ENCODE measurements at places on chromosomes 3 and 15.

- no peak for DNase-seq
Observed at GRCh38 chr15:52124270-52124880, 11.8 kb upstream of the BCL2L10 start.

- DNase-seq: no peak
Observed at GRCh38 chr15:28919679-28920655, 34.2 kb downstream of the APBA2 start.

DNA sequence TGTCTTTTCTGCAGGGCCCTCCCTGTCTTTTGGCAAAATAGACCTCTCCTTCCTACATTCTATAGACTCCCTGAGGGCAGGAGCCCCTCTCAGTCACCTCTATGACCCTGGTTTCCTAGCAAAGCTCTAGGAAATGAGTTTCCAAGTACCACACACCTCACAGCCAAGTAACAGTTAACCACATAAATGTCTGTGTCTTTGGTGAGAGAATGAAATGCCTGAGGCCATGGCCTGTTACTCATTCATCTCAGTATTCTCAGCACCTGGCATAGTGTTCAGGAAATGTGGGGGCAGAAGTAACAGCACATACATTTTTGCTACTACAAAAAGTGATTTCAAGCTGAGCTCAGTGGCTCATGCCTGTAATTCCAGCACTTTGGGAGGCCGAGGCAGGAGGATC lies 21.0 kb downstream of the RFT1 start:
- no peak for DNase-seq

GRCh38 chr3:23112491-23112890 lies 90.6 kb upstream of the UBE2E2 start:
- DNase-seq: no peak

DNA sequence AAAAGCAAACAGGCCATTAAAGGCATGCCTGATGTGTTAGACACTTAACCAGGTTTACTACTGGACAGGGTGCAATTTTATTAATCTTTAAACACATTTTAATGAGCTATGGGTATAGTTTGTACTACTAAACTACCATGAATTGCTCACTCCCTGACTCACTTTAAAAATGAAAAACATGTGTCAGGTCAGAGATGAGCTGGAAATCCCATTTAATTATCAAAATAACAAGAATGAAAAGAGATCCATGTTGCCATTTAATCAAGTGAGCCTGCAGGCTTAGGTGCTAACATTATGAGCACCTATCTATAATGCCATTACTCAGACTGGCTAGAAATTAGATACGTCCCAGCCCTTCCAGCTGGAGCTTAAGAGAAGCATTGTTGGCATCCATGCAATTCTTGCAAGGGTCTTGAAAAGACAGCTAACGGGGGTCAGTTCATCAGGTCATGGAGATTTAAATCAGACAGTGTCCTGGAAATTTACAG lies 224.4 kb downstream of the THRB start:
- no peak for DNase-seq

DNA sequence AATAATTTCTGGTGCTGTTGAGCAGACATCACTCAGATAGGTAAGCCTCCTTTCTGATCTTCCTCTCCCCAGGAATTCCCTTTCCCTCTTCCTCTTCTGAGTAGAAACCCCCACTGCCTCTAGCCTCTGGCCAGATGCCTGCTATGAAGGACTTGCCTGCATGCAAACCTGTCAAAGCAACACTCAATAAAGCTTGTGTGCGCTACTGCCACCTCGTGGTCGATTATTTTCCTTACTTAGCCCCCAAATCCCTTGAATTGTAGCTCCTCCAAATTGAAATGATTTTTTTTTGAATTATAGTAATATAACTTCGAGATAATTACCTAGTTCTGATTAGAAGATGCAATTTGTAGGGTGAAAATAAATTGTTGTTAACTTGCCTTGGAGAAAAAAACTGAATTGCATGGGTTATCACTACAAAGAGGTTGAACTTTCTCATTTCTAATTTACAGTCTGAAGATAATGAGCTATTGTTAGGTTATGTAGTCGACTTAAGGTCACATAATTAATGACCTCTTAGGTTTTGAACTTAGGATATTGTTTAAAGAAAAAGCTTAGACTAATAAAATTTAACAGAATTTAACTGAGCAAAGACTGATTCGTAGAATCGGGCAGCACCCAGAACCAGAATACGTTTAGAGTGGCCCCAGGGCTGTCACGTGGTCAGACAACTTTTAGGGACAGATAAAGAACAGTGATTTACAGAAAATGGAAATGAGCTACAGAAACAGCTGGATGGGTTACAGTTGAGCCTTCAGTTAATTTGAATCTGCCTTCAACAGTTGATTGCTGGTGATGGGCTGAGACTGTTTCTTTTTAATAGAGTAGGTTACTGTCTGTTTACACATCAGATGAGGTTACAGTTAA lies 269.3 kb downstream of the ARPP21 start:
- peak; percentile 22 for DNase-seq

DNA sequence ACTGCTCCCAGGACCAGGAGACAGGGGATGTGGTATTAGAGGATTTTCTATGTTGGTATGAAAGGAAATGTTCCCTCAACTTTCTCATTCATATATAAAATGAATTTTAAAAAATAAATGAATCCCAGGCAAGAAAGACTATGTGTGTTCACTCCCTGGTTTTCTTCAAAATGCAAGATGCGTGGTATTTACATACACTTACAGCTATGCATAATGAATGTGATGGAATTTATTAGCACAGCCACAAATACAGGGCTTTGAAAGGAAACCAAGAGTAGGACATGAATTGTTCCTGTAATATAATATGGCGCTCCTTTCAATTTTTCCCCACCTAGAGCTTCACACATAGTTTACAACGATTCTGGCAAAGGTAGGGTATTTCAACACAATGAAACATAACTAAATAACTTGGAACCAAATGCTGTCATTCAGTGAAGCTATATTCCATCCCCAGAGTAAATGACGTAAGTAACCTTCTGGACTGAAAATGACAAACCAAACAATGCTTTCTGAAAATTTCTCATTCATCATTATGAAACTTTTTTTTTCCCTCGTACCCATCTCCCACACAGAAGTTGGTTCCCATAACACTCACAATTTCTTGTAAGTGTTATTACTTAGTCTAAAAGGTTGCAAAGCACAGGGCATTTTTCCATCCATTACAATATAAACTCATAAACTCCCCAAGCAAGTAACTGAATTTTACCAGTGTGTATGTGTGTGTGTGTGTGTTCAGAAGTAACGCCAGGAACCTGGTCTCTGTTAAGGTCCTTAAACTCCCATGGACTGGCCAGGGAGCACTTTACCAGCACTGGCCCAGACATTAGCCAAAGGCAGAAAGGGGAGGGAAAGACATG lies 41.8 kb downstream of the CBLB start:
- no peak for DNase-seq

- DNase-seq: no peak
Observed at GRCh38 chr15:96606617-96607016, 276.1 kb downstream of the NR2F2 start.

- DNase-seq: no peak
Observed at GRCh38 chr3:42032693-42033349, 58.3 kb upstream of the TRAK1 start.

DNA sequence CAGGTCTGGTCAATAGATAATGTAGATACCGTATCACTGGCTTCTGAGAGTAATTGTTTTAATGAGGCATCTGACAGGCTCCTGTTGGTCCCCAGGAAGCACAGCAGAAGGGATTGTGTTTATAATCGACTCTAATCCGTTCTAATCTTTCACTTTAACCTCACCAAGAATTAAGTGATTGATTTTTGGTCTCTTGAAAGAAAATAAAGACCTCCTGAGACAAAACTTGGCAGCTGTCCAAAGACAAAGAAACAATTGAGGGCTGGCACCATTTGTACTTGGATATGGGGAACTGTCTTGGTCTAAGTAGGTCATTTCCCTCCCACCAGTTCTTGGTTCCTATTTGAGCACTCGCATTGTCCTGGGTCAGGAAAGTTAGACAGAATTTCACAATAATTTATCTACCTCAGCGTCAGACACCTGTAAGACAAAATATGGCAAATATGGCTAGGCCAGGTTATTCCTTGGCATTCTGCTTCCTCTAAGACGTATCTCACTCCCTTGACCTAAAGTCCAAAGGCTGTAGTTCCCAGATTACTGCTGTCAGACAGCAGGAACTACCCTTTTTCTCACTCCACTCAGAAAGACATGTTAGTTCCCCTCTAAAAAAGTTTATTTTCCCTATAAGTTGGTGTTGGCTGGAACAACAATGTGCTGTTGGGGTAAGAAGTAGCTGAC lies 22.7 kb upstream of the CD96 start:
- no peak for DNase-seq

- DNase-seq: no peak
Observed at GRCh38 chr15:36707884-36708435, 128.5 kb downstream of the CDIN1 start.

DNA sequence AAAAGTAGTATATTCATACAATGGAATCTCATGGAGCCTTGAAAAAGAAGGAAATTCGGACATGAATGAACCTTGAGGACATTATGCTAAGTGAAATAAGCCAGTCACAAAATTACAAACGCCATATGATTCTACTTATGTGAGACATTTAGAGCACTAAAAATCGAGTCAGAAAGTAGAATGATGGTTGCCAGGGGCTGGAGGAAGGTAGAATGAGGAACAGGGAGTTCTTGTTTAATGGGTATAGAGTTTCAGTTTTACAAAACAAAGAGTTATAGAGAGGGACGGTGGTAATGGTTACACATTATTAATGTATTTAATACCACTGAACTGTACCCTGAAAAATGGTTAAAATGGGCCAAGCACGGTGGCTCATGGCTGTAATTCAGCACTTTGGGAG lies 19.5 kb downstream of the UBXN7 start:
- no peak for DNase-seq

DNA sequence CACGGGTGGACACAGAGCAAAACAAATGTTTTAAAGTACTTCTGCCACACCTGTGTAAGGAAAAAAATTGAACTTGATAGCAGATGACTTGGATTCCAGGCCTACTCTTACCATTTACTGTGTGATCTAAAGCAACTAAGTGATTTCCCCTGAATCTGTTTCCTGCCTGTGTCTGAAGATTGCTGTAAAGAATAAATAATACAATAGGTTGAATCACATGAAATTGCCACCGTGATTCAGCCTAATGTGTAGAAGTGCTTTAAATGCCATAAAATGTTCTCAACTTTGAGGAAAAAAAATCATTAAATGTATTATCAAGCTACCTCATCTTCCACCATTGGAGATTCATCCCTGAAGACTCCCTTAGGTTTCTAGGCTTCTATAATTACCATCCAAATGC lies 27.6 kb upstream of the NUDT16 start:
- no peak for DNase-seq

DNA sequence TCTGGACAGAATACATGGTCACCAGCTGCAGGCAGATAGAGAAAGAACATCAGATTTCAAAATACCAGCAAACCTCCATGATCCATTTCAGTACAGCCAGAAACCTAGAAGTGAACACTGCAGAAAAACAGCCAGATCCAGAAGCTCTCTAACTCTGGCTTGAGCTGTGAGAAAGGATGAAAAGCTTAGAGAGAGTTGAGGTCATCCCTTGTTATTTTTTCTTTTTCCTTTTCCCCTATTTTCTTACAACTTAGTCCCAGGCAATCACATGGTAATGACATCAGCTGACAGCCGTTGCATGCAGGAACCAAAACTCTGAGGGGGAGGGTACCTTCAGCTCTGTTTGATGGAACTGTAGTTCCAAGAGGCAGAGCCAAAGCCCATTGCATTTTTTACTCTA lies 113.2 kb downstream of the TCF12 start:
- no peak for DNase-seq

- DNase-seq: no peak
Observed at GRCh38 chr15:57143511-57144078, 225.2 kb downstream of the TCF12 start.

DNA sequence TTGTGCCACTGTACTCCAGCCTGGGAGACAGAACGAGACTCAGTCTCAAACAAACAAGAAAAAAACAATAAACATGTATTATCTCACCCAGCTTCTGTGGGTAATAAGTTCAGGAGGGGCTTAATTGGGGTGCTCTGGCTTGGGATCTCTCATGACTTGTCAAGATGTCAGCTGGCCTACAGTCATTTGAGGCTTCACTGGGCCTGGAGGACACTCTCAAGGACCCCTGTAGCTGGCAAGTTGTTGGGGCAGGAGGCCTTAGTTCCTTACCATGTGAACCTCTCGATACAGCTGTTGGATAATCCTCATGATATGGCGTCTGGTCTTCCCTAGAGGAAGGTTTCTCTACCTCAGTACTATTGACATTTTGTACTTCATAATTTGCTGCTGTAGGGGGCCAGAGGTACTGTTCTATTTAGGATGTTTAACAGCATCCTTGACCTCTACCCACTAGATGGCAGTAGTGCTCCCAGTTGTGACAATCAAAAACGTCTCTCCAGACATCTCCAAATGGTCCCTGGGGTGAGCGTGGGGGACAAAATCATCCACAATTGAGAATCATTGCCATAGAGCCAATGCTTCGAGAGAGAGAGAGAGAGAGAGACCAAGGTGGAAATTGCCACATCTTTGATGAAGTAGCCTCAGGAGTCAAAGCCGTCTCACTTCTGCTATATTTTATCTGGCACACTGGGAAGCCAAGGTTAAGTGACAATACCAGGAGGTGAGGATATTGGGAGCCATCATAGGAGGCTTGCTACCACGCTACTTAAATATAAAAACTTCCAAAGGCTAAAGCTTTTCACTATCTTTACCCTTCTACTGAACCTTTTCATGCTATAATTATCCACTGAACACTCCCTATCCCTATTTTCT lies 23.9 kb upstream of the SLTM start:
- no peak for DNase-seq

GRCh38 chr3:9727041-9727595 lies 4.4 kb upstream of the BRPF1 start:
- no peak for DNase-seq

- DNase-seq: no peak
Observed at GRCh38 chr15:77119446-77119845, 48.5 kb upstream of the TSPAN3 start.

- DNase-seq: no peak
Observed at GRCh38 chr15:58413253-58413652, 18.5 kb upstream of the LIPC start.

DNA sequence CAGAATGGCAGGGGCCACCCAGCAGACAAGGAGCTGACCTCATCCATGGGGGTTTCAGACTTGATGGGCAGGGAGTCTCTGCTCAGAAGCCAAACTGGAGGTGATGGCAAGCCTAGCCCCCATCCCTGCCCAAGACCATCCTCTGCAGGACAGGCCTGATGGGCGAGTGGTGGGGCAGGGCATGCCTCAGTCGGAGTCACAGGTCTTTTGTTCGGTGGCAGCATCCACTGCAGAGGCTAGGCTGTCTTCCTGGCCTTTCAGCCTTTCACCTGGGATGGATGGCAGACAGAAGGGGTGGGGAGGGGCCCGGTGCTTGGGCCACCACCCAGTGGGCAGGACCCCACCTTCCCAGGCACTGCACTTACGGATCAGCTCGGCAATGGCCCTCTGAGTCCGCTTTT lies 44.4 kb downstream of the PTH1R start:
- DNase-seq: no peak

- no peak for DNase-seq
Observed at GRCh38 chr3:16183601-16184270, 9.3 kb downstream of the GALNT15 start.

- DNase-seq: no peak
Observed at GRCh38 chr3:100702980-100703345, 6.3 kb upstream of the TFG start.

- DNase-seq: no peak
Observed at GRCh38 chr15:31332020-31332680, 5.5 kb downstream of the KLF13 start.

Data from HuH-7.5 (cell line).